ENCODE measurements at places on chromosomes 6 and 20.

- DNase-seq: no peak
Observed at GRCh38 chr6:56851074-56851473, 103.8 kb upstream of the BEND6 start.

- DNase-seq: no peak
Observed at GRCh38 chr20:32191422-32191821, 16.1 kb downstream of the PLAGL2 start.

- no peak for DNase-seq
Observed at GRCh38 chr20:9287826-9288225, 218.9 kb downstream of the PLCB4 start.

DNA sequence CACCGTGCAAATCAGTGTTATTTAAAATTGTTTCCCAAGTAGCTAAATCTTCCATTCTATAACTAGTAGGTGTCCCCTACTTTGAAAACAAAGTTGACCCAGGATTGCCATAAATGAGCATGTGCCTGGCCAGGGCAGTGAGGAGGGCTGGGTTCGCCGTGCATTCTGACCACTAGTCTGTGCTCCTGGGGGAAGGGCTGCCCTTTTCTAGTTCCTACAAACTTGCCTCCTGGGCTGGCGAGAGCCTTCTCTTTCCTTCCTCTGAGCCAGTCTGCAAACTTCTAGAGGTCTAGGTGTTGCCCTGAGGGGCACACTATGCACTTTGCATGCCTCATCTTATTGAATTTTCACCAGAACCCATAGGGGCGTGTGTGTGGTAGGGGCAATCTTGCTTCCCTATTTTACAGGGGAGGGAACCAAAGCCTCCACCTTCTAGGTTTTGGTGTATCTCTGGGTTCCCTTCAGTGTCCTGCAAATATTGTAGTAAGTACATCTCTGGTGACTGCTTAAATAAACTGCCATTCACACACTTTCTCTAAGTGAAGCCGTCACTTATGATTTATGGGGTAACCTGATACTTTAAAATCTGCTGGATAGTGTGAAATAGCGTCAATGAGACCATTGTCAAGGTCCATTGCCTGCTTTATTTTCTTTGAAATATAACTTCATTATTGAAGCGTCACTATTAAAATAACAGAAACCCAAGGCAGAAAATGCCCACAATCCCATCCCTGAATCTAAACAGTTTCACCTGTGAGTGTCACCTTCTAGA, 42.2 kb downstream of the CDH26 start:
- DNase-seq: no peak

- DNase-seq: no peak
Observed at GRCh38 chr6:74343804-74344203, 647.8 kb downstream of the CD109 start.

DNA sequence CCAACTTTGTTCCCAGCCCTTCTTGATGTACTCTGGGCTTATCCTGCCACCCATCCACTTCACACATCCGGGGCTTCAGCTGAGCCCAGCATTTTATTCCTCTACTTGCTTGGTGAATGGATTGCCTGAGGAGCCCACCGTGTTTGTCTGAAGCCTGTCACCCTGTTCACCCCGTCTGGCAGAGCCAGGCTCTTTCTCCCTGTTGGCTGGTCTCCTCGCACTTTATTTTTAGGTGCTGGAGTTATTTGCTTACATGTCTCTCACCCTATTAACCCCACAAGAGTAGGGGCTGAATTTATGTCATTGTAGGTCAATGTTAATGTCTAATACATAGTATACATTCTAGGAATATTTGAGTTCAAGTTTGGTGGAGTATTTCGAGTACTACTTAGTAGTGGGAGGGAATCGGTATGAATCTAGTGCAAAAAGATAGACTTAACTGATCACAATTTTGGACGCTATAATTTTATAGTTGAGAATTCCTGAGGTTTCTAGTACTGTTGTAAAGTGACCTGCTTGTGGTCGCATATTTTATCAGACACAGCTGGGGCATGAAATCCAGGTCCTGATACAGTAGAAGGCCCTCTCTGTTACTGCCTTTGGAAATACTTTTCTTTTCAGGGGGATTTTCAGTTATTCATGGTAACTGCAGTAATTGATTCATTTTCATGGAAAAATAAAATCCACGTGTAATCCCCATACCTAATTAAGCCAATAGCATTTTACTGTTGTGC, 10.8 kb downstream of the JARID2 start:
- DNase-seq: no peak

GRCh38 chr20:59944726-59945125, 4.5 kb downstream of the FAM217B start:
- no peak for DNase-seq

GRCh38 chr6:112251171-112251875, 3.0 kb downstream of the LAMA4 start:
- no peak for DNase-seq
